Retina (tissue), 1 donor: ENCODE measurements at places on chromosomes 12 and 14.
A peak's percentile ranks its signal among the peaks of the same experiment; 100 is the strongest.

- DNase-seq: no peak
Measured at GRCh38 chr12:41652981-41653380, 464.9 kb downstream of the PDZRN4 start.

DNA sequence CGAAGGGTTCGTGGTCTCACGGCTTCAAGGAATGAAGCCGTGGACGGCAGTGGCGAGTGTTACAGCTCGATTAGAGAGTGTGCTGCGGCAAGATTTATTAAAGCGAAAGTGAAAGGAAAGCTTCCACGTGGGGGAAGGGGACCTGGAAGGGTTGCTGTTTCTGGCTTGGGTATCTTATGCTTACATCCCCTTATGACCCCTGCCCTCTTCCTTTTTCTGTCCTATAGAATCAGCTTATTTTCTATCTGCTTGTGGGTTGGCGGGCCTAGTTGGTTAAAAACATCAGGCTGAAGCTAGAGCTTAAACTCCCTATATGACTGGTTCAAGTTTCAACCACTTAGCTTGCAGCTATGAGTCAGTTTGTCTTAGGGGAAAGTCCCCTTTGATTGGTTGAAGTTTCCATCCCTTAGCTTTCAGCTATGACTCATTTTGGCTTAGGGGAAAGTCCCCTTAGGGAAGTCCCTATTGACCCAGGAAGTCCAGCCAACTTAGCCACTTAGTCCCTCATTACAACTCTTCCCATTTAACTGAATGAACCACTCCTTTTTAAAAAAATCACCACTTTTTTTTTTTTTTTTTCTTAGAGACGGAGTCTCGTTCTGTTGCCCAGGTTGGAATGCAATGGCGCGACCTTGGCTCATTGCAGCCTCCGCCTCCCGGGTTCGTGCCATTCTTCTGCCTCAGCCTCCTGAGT is 1494.7 kb upstream of the TMEM132C start:
- DNase-seq: no peak

GRCh38 chr12:92828565-92828964 is 100.5 kb downstream of the EEA1 start:
- DNase-seq: no peak

- no peak for DNase-seq
Measured at GRCh38 chr12:1660304-1661187, 30.3 kb upstream of the ADIPOR2 start.

- no peak for DNase-seq
Measured at GRCh38 chr14:24416254-24416931, 13.1 kb downstream of the CBLN3 start.

DNA sequence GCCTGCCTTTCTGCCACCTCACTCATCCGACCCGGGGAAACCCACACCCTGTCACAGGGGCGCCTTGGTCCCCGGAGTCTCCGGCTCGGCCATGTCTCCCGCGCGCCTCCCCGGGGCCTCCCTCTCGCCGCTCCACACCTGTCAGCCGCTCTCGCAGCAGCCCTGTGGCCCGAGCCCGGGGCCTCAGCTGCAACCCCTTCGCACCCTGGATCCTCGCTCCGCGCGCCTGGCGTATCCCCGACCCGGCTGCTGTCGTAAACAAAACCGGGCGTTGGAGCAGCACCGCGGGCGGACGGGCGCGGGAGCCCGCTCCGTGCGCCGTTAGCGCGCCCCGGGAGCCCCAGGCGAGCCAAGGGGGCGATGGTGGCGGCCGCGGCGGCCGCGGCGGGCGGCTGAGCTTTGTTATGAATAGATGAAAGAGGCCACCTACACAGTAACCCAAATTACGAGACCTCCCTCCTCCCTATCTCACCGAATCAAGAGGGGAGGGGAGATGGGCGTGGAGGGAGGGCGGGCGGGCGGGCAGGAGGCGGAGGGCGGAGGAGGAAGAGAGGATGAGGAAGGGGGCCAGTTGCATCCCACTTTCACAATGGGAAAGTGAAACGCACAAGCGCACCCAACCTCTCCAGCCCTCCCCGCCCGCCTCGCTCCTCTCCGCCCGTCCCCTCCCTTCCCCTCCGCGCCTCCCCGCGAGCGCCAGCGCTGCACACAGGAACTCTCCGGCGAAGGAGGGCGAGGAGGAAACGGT is at the start of gene PLXNC1:
TSS of gene PLXNC1 (plus strand) at position 587 of the 748 bp plus-strand sequence. CDS start 395 bp downstream, outside the sequence.
- DNase-seq: peak; percentile 83

DNA sequence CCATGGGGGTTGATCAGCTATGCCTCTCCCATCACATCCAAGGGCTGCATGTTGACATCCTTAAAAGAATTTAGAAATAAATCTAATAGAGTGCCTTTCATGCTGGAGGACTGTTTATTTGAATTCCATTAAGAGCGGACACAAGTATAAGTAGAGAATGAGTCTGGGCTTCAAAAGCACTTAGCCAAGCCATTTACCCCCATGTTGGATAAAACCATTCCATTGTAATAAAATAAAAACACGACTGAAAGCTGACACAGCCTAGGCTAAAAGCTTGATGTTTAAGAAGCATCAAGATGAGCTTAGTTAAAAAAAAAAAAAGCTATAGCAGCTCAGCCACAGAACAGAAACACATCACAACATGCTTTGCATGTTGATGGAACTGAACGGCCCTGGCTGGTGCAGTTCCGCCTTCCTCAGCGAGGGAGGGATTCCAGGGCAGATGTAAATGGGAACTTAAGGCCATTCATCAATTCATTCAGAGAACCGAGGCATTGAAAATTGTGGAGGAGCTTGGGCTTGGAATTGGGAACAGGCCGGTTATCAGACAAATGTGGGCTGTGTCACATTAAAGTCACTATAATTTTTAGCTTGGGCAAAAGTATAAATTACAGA is 41.2 kb downstream of the TMEM132D start:
- no peak for DNase-seq

- DNase-seq: no peak
Measured at GRCh38 chr14:55851301-55851700, 266.9 kb upstream of the PELI2 start.

DNA sequence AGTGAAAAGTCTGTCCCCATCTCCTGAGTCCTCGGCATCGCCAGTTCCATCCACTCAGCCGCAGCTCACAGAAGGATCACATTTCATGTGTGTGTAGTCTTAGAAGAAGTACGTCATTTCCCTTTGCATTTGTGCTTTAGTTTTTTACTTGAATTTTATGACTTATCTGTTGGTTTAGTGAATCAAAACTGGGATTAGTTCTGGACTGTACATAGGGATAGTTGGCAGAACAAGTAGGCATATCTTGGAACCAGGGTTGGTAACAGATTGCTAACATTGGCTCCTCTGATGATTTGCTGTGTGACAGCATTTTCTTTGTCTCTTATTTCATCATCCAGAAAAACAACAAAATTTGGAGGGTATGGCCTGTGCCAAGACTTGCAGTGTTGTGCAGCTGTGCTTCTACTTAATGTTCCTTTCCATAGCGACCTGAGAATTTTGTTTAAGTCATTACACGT is 69.6 kb upstream of the AEBP2 start:
- DNase-seq: no peak

GRCh38 chr14:64654246-64654900 is 49.9 kb upstream of the PLEKHG3 start:
- no peak for DNase-seq

GRCh38 chr14:41608681-41609390 is 2.2 kb downstream of the LRFN5 start:
- DNase-seq: peak; percentile 62

DNA sequence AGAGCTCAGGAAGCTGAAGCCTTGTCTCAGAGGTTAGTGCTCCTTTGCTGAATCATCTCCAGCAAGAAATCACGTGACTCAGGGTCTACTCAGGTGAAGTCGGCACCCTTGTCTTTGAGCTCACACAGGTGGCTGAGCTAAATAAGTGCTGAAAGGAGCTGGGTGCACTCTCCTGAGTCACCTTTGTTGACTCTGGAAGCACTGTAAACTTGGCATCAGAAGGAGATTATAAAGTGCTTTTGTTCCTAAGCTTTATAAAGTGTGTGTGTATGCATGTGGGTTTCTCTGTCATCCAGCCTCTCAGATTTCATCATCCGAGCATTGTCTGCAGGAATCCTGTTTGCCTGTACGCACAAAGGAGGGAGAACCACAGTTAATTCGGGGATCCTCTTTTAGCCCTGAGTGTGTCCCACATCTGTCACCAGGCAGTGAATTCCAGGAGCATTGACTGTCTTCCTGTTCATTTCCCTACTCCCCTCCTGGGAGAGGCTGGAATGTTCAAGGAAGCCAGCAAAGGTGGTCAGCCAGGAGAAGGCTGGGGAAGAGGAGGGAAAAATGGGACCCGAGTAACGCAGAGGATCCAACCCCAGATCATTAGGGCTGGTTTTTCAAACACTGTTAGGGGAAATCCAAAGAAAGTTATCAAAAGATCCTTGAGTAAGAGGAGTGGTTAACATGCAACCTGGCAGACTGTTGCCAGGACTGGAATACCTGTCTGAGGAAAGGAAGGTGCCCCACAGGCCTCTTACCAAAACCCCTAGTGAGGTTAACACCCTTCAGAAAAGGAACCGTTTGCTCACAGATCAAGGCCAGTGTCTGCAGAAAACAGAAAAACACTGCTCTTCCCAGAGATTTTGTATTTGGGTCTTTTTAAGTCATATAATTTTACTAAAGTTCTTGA is 157.5 kb upstream of the HIF1A start:
- DNase-seq: no peak

DNA sequence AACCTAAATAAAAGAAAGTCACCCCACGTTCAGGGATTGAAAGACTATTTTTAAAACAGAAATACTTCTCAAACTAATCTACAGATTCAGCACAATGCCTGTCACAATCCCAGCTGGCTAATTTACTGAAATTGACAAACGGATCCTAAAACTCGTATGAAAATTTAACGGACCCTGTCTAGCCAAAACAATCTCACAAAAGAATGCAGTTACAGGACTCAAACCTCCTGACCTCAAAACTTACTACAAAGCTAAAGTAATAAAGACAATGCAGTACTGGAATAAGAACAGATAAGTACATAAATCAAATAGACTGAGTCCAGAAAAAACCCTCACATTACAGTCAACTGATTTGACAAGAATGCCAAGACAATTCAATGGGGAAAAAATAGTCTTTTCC is 48.8 kb downstream of the IPO8 start:
- DNase-seq: no peak

GRCh38 chr14:60204104-60204842 is 39.1 kb upstream of the DHRS7 start:
- peak; percentile 55 for DNase-seq

- DNase-seq: peak; percentile 21
Measured at GRCh38 chr14:22976620-22977433, 5.5 kb downstream of the AJUBA start.

GRCh38 chr12:91685917-91686316 is 459.7 kb downstream of the BTG1 start:
- DNase-seq: no peak

DNA sequence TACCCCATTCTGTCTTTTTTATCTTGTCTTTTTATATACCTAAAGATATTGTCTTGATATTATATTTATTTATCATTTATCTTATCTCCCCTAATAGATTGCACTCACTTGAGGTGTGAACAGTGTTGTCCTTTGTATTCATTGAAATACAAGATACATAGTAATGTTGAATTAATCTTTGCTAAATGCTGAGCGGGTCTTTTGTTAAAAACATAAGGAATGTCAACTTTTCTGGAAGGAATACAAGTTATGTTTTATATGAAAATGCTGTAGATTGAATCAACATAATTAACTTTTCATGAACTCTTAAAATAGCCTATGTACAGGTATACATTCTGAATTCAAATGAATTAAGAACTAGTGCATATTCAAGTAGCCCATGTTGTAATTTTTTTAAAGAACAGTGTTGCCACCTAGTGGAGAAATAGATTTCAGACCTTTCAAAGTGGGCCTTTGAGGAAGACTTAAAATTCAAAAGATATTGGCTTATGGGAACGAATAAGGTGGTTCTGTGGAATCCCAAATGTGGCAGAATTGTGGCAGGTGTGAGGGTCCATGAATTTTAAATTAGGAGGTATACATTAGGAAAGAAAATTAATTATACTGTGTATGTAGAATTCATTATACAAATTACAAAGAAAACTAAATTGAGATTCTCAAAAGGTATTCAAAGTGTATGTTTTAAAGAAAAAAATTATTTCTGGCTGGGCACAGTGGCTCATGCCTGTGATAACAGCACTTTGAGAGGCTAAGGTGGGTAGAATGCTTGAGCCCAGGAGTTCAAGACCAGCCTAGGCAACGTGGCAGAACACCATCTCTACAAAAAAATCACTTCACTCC is 19.1 kb downstream of the BBOF1 start:
- peak; percentile 50 for DNase-seq

DNA sequence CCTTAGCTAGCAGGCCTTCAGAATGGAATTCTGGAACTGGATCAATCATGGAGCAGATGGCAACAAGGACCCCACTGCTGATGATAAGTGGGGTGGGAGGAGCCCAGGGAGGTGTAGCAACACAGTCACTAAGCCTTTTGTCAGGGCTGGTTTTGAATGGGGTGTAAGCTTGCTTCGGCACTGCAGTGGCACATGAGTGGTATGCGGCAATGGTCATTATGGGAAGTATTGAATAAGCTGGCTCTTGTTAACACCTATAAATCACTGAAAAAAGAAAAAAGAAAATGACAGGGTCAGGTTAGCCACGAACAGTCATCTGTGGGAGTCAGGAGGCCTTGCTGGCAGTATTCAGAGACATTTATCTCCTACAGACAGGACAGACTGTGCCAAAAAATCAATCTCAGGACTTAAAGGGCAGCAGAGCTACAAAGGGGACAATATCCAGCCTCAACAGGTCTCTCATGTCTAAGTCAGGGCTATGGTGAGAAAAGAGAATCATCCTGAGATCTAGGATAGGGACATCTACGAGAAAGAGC is 19.1 kb downstream of the CDKL1 start:
- no peak for DNase-seq

DNA sequence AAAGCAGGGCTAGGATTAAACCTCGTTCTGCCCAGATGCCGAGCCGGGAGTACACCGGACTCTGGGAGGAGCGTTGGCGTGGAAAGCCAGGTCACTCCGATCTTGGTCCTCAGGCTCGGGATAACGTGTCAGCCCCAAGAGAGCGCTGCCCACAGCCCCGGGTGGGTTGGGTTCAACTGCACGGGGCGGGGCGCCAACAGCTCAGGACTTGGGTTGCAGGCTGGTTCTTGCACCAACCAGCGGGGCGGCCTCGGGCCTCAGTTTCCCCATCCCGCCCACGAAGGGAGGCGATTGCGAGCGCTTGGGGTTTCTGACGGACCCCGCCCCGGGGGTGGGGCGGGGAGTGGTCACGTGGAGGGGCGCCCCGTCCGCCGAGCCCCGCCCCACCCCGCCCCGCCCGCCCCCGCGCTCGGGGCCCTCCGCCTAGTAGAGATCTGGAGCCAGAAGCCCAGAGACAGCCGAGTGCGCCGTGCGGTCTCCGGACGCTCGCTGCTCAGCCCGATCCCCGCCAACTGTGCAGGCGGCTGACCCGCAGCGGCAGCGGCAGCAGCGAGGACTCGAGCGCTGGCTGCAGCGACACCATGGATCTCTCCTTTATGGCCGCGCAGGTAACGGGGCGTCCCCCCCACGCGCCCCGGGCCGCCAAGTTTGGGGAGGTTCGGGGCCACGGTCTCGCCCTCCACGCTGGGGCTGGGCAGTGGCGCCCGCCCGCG is at the start of gene C14orf132:
TSS of gene C14orf132 (plus strand) at position 443 of the 713 bp plus-strand sequence. CDS start at position 582, 139 bp downstream.
- DNase-seq: peak; percentile 84

GRCh38 chr14:51621654-51622053 is 30.1 kb upstream of the FRMD6 start:
- DNase-seq: no peak
